ENCODE measurements at places on chromosomes 16 and 17. TPM values are rescaled to one million over a fixed set of nuclear protein-coding genes. Genes with fewer than 3 reads are reported as not detected.

LLGL2 gene
- 13.5 TPM for total RNA-seq

DRC3 gene
- total RNA-seq = not detected

DNASE1L2 gene
- 2.2 TPM for total RNA-seq

C16orf92 gene
- not detected for total RNA-seq

PCTP gene
- total RNA-seq = 8.8 TPM

KRTAP4-6 gene
- total RNA-seq = not detected

CCL16 gene
- total RNA-seq = not detected

TBC1D3D gene
- total RNA-seq = 1.5 TPM

NPTX1 gene
- 5.2 TPM for total RNA-seq

TBC1D3B gene
- 10.0 TPM for total RNA-seq

ABCC11 gene
- total RNA-seq = 0.09 TPM

STH gene
- not detected for total RNA-seq

EXOC3L1 gene
- total RNA-seq = not detected

GPR139 gene
- not detected for total RNA-seq

FAM171A2 gene
- total RNA-seq = 0.32 TPM

C1QTNF1 gene
- not detected for total RNA-seq

DLX3 gene
- total RNA-seq = not detected

ALDH3A1 gene
- not detected for total RNA-seq

ABCA6 gene
- not detected for total RNA-seq

FASN gene
- 387 TPM for total RNA-seq

MYLK3 gene
- total RNA-seq = 0.32 TPM

CES4A gene
- total RNA-seq = 29.8 TPM

MAF gene
- 73.6 TPM for total RNA-seq

SPNS2 gene
- 0.09 TPM for total RNA-seq

CCL7 gene
- not detected for total RNA-seq

INCA1 gene
- 0.53 TPM for total RNA-seq

USP43 gene
- 0.07 TPM for total RNA-seq

KRT25 gene
- total RNA-seq = not detected

EVPLL gene
- not detected for total RNA-seq

KRTAP2-4 gene
- total RNA-seq = not detected
